Stimulated activated naive CD8-positive, alpha-beta T cell treated with anti-CD3 and anti-CD28 coated beads, Interleukin-15, Interleukin-2, amounts not matched to agents 100 U/mL and 50 U/mL, for 24 hours (primary cell): ENCODE measurements at places on chromosomes 1 and 21.

- DNase-seq: peak; percentile 62
Measured at GRCh38 chr1:61741711-61742619, at the start of gene PATJ. PATJ (plus strand) TSS chr1:61742480; CDS start chr1:61762893, 20,413 bp downstream.

DNA sequence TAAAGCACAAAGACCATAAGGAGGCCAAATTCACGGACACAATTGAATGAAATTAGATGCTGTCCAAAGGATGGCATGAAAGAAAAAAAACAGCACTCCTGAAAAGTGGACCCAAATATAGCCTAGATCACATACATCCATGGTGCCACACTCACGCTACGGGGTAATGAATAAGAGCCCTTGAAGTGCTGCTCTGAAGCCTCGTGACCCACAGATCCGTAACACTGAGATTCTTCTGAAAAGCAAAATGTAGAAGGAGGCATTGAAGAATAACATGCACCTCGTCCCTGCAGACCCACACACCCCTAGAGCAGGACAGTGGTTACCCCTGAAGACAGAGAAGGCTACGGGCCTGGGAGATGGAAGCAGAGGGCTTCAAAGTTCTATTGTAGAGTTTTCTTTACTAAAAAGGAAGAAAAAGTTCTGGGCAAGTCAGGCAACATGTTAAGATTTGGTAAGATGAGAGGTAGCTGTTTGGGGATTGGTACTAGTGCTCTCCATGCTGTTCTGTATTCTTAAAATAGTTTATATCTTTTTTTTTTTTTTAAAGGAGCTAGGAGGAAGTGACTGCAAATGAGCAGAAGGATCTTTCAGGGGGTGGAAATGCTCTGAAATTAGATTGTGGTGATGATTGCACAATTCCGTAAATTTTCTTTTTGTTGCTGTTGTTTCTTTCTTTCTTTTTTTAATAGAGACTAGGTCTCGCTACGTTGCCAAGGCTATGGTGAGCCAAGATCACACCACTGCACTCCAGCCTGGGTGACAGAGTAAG lies 4.1 kb upstream of the ITGB2 start:
- DNase-seq: no peak

GRCh38 chr1:36089393-36090121 lies 865 bp downstream of the ADPRS start:
- DNase-seq: no peak

- no peak for DNase-seq
Measured at GRCh38 chr1:81408419-81408818, 392.3 kb upstream of the ADGRL2 start.

DNA sequence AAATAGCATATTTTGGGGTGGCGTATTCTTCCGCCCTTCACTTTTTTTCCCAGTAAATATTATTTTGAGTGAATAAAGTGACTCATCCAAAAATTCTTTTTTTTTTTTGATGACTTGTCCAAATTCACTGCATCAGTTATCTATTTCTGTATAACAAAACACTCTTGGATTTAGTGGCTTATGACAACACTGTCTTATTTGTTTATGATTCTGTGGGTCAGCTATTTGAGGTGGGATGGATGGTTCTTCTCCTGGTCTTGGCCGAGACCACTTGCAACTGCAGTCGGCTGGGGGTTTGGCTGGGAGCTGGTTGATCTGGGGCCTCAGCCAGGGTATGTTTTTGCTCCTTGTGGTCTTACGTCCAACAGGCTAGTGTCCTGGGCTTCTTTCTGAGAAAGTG lies 39.9 kb upstream of the SRSF10 start:
- no peak for DNase-seq

GRCh38 chr1:93801471-93801870 lies 77.5 kb downstream of the DNTTIP2 start:
- no peak for DNase-seq

DNA sequence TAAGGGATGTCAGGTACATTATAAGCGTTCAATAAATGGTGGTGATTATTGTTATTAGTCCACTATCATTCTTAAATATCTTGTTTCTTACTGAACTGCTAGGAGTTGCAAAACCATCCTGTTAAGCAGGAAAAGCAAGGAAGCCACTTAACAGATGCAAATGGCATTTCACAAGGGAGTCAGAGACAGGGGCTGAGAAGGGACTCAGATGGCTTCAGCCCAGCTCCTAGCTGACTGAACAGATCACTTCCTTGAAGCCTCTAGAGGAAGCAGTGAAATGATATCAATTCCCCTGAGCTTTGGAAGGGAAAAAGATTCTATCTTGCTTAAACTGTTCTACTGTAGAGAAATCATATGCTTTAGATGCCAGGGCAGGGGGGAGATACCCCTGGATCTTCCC lies 151.5 kb downstream of the ST6GALNAC5 start:
- no peak for DNase-seq

DNA sequence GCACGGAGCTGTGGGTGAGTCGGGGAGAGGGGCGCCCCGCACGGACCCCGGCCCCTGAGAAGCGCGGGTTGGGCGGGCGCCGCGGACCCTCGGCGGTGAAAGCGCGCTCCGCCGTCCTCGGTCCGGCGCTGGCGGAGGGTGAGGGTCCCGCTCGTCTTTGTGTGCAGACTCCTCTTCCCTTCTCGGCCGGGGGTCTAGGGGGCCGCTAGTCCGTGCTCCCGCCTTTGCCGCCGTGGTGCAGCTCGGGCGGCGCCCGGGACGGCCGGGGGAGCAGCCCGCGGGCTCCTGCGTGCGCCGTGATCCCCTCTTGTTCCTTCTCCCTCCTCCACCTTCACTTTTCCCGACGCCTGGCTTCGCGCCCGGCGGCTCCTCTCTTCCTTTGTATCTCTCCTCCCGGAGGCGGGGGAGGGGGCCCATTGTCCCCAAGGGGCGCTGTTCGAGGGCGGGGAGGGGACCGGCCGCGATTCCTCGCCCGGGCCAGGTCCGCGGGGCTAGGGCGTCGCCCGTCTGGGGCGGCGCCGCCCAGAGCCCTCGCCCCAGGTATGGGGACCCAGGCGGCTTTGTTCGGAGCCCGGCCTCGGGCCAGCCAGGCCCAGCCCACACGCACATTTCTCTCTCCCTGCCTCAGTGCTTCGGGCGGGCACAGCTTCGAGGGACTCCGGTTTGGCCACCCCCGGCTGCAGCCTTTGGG lies 519 bp downstream of the FNBP1L start:
- DNase-seq: no peak

GRCh38 chr1:159851407-159851806 lies 11.1 kb downstream of the VSIG8 start:
- no peak for DNase-seq

DNA sequence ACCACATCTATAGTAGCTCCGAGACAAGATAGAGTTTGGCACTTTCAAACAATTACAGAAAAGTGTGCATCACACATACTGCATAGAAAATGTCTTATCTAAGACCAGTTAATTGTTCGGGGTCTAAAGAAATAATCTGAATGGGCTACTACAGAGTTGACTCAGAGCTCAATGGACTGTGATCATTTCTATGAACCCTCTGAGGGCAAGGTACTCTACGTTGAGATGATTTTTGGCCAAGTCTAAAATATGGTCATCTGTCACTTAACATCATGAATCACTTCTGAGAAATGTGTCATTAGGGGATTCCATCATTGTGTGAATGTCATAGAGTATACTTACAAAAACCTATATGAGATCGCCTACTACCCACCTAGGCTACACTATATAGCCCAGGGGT lies 123.5 kb downstream of the SLC44A5 start:
- DNase-seq: no peak

DNA sequence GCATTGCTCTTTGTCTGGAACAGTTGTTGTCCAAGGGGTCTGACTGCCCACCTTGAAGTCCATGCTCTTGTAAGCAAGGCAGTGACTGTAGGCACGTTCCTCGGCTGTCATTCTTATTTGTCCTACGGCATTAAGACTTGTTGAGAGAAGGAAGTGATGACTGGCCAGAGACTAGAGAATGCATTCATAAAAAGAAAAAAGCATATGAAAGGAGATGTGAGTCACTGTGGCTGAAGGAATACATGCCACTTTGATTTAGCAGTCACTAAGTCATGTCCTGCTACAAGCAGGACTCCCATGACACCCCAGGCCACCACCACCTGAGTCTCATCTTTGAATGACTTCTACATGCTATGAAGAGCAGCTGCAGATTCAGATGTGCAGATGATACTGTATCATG lies 50.5 kb downstream of the CNN3 start:
- no peak for DNase-seq

DNA sequence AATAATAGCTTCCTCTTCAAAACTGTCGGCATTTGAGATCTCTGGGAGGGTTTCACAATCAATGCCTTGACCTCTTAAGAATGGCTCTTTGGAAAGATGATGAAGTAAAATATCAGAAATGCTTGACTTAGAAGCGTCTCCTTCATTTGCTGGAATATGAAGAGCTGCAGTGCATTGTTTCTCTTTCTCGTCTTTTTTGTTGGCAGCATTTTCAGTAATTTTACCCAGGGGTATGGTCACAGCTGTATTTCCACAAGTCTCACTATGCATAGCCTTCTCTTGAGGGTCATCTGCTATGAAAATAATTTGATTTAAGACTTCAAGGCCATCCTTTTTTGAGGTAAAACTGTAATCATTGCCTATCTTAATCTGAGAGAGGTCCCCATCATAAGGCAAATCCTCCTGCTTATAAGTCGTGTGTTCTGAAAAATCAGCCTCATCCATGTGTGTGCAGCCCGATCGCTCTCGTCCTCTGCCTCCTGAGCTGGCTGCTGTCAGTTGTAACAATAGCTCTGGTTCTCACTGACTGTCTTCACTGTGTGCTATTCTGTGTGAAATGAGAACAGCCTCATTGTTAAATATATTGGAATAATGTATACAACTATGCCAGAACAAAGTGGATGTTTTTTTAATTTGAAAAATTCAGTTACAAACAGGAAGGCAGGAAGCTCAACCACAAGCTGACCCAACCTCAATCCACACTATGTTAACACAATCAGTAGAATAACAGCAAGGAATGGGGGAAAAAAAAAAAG lies 4.5 kb downstream of the AKNAD1 start:
- DNase-seq: no peak

DNA sequence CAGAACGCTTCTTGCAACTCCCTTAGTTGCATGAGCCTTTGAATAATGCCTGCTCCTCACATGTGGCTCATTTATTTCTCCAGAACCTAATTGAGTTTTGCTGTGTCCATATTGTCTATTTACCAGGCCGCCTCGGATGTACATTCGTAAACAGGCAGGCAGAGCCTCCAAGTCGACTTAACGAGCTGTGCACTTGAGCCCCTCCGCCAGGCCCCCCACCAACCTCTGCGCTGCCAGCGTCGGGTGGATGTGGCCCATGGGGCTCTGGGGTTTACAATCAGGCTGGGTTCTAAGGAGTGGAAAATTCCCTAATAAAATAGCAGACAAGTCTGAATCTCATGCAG lies 106.1 kb downstream of the NPHP4 start:
- no peak for DNase-seq

GRCh38 chr1:204725821-204726448 lies 40.4 kb upstream of the LRRN2 start:
- DNase-seq: no peak

DNA sequence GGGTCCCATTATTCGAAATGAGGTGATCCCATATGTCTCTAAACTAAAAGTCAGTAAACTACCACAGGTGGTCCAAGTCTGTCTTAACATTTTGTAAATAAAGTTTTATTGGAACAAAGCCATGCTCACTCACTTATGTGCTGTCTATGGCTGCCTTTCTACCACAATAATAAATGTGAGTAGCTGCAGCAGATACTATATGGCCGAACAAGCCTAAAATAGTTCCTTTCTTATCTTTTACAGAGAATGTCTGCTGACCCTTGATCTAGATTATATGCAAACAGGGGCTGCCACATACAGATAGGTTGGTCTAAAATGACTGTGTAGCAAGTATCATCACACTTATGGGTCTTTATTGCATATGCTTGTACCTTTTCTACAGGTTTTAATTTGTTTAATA lies 140.0 kb downstream of the VAV3 start:
- DNase-seq: no peak

GRCh38 chr1:163035446-163036249 lies 33.5 kb upstream of the RGS4 start:
- no peak for DNase-seq

GRCh38 chr1:228652116-228652515 lies 83.2 kb upstream of the RHOU start:
- DNase-seq: no peak

- no peak for DNase-seq
Measured at GRCh38 chr1:19219451-19219850, 9.4 kb upstream of the UBR4 start.

GRCh38 chr1:77888781-77889642 lies 588 bp downstream of the NEXN start:
- DNase-seq: peak; percentile 42

- no peak for DNase-seq
Measured at GRCh38 chr1:16205891-16206546, 6.4 kb downstream of the ARHGEF19 start.

GRCh38 chr1:111980686-111981085 lies 8.8 kb downstream of the KCND3 start:
- DNase-seq: no peak

DNA sequence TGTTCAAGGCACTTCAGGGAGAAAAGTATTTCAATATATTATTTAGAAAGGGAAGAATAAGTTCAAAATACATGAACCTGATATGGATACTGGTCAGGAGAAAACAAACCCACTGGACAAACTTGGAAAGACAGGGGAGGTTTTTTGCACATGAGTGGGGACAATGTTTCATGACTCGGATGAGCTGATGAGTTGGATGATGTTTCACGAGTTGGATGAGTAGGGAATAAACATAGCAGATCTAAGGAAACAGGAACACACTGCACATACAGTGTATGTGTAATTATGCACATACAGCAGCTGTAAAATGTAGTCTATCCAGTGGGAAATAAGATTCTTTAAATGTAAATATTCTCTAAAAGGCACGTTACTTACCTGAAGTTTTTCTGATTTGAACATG lies 682.9 kb upstream of the ADAMTS5 start:
- no peak for DNase-seq

GRCh38 chr1:207812778-207813511 lies 61.1 kb downstream of the CD46 start:
- no peak for DNase-seq
